ENCODE measurements at places on chromosomes 7 and 10.

DNA sequence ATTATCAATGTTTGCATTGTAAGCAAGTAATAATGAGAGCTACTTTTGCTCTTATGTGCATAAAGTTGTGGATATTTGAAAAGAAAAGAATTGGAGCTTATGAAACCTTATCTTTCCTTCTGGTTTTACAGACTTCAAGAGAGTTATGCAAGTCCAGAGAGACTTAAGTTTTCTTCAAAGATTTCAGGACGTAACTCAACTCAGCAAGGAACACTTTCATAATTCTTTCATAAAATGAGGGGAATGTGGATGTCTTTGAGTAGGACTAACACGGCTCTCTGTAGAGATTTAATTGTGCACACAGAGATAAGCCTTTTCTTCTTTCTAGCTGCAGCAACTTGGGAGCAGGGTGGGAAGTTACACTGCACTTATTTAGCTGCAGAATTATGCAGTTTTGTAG, 97.5 kb downstream of the DNAJB9 start:
- DNase-seq: no peak

- no peak for DNase-seq
Measured at GRCh38 chr7:101968720-101969466, 151.5 kb downstream of the CUX1 start.

DNA sequence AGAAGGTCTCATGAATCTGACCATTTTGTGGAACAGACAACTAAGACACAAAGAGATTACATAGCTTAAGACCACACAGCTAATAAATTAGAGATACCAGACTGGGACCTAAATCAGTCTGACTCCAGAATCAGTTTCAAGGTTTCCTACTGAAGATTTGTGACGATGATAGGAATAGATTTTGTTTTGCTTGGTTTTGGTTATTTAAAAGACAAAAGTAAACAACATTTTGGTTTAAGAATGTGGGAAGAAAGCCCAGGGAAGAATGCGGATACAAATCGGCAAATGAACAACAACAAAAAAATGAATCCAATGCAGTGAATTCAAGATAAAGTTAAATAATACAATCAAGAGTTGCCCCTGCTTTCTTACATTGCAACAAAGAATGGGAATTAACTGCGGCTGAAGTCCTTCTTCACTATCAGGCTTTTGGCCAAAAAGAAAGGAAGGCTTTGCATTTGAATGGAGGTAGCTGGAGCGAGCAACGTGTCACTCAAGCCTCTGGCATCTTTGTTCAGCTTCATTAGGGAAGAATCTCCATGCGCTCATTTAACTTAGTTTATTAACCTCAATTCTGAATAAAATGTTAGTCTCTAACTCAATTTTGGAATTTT, 210.8 kb downstream of the ADAM12 start:
- no peak for DNase-seq

- no peak for DNase-seq
Measured at GRCh38 chr7:30710669-30711068, 28.4 kb upstream of the CRHR2 start.

DNA sequence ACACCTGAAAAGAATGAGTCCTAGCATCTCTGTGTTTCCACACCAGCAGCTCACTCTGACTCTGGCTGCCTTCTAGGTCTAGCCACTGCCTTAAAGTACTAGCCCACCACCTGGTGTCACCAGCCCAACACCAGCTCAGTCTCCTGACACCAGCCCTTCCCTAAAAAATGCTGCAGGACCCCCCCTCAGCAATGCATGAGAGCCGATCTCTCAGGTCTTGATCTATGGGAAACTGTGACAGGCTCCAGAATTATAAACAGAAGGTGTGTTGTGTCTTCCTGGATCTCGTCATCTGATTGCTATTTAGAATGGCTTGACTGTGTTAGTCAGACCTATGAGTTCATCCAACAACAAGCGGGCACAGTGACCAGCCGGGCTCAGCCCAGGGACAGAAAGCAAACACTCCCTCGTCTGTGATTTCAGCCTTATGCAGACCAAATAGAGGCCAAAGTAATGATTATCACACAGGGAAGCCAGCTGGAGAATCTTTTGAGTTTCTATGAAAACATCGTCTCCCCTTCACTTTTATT, 66.6 kb downstream of the CUBN start:
- DNase-seq: no peak

DNA sequence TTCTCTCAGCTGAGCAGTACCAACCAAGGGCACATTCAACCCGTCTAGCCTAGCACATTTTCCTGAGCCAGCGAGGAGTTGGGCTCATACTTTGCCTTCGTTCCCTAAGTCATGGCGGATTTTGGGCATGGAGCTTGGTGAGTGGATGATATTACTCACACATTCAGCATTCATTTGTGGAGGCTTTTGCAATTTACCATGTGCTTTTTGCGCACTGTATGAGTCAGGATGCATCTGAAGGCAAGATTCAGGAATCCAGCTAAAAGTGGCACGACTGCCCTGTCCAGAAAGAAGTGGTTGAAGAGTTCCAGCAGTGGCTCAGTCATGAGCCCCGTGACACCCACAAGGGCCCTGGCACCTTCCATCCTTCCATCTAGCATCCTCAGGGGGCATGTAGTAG, 24.2 kb upstream of the MGMT start:
- no peak for DNase-seq

DNA sequence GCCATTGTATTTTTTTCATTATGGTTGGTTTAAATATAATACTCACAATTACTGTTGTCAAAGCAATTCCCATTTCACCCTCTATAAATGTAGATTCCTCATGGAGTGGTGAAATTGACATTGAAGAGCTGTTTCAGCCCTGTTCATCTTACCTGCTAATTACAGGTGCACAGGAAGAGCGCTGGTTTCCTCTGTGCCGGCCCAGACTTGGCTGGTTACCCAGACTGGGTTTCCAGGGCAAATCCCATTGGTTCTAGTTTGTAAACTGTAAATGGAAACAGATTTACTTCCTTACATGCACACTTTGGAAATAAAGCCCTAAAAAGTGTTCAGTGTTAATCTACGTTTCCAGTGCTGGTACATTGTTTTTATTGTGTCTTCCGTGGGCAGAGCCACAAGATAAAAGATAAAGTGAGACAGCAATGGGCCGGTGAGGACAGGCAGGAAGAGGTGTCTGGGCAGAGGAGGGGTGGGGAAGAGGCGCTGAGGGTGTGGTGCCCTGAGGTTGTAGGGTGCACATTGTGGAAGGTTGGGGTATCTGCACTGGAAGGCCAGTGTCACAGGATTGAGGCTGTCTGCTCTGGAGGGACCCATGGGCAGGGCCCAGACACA, 71.6 kb upstream of the ZPBP start:
- no peak for DNase-seq

Data from stimulated activated CD8-positive, alpha-beta memory T cell treated with anti-CD3 and anti-CD28 coated beads, Interleukin-12 subunit alpha, Interleukin-12 subunit beta, amount 100 ng/mL, for 1 hour (primary cell).